Foreskin keratinocyte (primary cell): ENCODE measurements at places on chromosomes 6 and 20.

- no peak for DNase-seq
Observed at GRCh38 chr6:46331461-46331860, 159.8 kb downstream of the RCAN2 start.

DNA sequence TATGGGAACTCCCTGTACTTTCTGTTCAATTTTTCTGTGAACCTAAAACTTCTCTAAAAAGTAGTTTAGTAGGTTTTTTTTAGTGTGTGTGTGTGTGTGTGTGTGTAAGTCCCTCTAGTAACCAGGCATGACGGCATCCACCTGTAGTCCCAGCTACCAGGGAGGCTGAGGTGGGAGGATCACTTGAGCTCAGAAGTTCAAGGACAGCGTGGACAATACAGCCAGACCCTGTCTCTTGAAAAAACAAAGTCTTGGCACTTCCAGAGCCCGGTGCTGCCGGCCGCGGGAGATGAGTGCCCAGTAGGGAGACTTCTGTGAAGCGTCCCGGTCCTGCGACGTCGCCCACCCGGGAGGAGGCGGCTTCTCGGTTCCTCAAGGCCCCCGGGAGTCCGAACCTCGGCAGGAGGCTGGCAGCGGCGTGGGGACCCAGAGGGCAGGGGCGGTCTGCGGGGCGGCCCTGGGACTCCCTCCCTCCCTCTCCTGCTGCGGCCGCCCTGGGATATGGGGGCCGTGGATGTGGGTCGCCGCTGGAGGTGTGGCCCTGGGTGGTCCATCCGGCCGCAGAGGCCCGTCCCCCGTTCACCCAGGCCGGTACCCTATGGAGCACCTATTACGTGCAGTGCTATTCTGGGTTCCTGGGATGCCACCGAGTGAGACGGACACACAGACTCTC lies 78.0 kb upstream of the SIRPG start:
- DNase-seq, result no peak

GRCh38 chr6:49856282-49856681 lies 10.1 kb downstream of the CRISP1 start:
- peak; percentile 23 for DNase-seq

- no peak for DNase-seq
Observed at GRCh38 chr20:24402188-24402587, 67.2 kb upstream of the SYNDIG1 start.

DNA sequence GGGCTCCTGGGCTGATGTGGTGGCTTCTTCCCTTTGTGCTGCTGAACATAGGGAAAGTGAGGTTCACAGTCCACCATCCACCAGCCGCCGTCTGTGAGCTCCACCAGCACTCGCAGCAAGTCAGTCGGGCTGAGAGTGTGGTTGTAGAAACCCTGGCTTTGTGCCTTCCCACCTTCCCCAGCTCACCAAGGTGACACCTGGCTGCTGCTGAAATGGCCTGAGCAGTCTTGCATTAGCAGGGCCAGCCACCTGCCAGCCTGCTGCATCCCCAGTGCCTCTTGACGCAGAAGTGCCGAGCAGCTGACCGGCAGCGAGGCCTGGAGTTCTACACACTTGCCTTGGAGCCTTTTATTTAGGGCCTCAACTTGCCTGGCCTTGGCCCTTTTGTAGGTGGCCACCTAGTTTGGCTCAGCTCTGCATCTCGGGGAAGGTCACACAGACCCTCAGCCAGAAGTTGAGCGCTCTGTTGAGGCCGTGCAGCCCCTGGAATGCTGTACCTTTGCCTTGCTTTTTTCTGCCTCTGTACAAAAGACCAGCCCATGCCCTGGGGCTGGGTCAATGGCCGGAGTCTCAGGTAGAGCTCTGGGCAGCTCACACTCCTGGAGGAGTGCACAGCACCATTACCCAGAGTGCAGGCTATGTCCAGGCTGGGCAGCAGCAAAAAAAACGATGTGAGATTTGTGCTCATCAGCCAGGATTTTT lies 76.5 kb downstream of the PTPN1 start:
- no peak for DNase-seq

GRCh38 chr6:33073431-33073871 lies at the start of gene HLA-DPA1:
HLA-DPA1 (minus strand) TSS chr6:33073649.
- DNase-seq, result no peak

GRCh38 chr20:30489614-30490003 lies 767.9 kb upstream of the DEFB115 start:
- DNase-seq, result no peak

- DNase-seq, result no peak
Observed at GRCh38 chr6:149934249-149935156, 7.3 kb upstream of the ULBP2 start.

GRCh38 chr6:87922196-87922946 lies 125.3 kb upstream of the SPACA1 start:
- no peak for DNase-seq

GRCh38 chr6:35011096-35012041 lies 122.3 kb downstream of the ANKS1A start:
- DNase-seq, result no peak

DNA sequence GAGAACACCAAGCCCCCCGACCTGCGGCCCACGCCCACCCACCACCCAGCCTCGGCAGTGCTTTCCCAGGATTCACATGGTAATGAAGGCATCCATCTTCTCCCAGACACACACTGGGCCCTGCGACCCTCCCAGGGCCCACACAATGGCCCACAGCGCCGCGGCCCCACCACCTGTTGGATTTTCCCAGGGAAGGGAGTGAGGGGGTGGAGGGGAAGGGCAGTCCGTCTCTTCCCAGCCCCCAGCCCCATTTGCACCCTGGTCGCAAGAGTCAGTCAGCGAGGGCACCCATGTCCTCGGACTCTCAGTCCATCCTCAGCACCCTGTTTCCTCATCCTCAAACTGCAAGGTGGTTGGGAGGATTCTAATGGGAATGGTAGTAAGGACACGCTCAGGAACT lies 23.7 kb upstream of the ID1 start:
- no peak for DNase-seq

GRCh38 chr6:101116337-101116736 lies 235.2 kb upstream of the ASCC3 start:
- no peak for DNase-seq

DNA sequence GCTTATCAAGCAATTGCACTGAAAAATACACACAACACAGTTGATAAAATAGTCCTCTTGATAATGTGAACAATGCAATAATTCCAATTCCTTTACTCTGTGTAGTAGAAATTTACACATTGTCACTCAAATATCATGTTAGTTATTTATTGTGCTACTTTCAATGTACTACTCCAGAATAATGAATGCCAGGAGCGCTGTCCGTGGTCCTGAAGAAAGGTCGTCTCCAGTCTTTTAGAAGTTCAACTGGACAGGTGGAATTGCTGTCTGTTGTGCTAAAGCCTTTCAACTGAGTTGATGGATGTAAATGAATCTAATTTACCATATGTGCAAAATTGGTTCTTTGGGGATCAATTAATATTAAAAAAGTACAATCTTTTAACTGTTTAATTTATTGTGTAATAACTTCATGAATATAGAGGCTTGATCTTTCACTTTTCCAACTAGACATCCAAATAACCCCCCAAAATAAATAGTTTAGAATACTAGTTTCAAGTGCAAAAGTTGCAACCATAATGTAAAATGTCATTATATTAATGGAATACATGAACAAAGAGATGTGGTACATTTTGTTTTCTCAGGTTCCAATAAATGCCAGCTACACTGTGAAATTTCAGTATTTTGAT lies 3.2 kb downstream of the GRIK2 start:
- DNase-seq, result no peak

GRCh38 chr6:156617941-156618340 lies 159.2 kb upstream of the ARID1B start:
- no peak for DNase-seq

DNA sequence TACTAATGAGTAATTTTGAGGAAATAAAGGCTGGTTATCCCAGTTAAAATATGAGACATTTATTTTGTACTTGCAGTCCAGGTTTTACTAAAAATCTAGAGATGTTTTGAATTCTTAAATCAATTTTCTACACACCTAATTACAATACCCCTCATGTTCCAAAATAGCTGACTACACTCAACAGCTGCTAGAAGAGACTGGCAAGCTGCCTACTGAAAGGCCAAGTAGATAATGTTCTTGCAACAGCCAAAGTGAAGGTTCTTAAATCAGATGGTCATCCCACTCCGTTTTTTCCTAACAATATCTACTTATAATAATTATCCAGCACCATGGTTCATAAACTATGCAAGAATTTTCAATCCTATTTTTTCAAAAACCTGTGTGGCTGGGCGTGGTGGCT lies 69.0 kb downstream of the DTNBP1 start:
- DNase-seq, result no peak

- DNase-seq, result no peak
Observed at GRCh38 chr20:36102809-36103596, 51.5 kb upstream of the EPB41L1 start.

DNA sequence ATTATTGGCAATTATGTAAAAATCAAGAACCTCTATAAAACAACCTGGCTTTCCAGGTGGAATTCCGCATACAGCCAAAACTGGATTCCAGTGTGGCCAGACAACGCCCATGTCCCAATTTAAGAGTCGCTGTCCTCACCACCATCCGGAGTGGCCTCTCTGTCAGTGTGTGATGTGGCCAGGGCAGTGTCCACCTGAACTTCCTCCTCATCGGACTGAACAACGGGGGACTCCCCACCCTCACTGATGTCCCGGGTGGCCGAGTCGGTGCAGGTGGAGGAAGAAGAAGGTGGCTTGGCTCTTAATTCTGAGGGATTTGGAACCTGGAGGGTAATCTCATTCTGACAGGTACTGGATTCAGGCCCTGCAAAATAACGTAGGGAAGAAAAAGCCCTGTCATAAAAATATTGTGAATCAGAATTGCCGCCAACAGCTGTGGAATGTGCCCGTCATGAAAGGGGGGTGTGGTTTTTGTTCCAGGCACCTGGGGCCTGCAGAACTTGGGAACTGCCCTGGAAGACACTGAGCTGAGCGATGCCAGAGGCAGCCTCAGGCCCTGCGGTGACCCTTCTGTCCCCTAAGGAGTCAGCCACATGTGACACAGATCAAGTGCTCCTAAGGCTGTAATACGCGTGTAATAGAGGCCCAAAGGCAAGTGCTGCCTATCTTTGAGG lies 139.8 kb downstream of the DTNBP1 start:
- no peak for DNase-seq

GRCh38 chr20:58652606-58653294 lies 1.7 kb downstream of the STX16 start:
- no peak for DNase-seq

DNA sequence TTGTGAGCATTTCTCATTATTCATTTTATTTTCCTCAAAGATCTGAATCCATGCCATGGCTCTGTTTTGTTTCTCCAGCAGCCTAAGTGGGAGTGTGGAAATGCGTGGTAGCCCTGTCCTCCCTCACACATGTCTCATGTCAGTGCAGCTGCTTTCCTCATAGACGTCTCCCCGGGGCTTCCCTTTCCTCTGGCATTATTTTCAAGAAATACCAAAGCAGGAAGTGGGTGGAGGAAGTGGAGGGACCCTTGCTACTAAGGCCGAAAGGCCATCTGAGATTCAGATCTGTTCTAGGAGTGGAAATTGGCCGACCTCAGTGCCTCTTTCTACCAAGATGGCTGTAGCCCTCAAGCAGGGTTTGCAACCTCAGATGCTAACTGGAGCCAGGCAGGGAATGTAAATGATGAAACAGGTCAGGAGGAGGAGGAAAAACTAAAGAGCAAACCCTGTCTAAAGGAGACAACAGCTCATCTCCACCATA lies 420.9 kb upstream of the PLCB4 start:
- DNase-seq, result no peak

GRCh38 chr20:19588732-19589131 lies 169.3 kb upstream of the RIN2 start:
- no peak for DNase-seq

GRCh38 chr20:443223-443775 lies 19.0 kb downstream of the TBC1D20 start:
- DNase-seq, result no peak

- no peak for DNase-seq
Observed at GRCh38 chr6:10862361-10862760, 19.5 kb downstream of the GCM2 start.

DNA sequence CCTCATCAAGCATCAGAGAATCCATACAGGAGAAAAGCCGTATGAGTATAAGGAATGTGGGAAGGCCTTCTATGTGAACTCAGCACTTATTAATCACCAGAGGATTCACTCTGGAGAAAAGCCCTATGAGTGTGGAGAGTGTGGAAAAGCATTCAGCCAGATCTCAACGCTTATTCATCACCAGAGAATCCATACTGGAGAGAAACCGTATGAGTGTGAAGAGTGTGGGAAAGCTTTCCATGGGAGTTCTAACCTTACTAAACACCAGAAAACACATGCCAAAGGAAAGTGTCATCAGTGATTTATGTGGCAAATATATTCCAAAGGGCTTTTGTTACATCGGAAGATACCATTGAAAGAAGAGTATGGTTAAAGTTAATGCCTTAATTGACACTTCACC lies 25.4 kb downstream of the ZKSCAN8 start:
- peak; percentile 80 for DNase-seq

- no peak for DNase-seq
Observed at GRCh38 chr6:148650941-148651505, 95.8 kb upstream of the UST start.
